ENCODE measurements at places on chromosomes 16 and 17.

GRCh38 chr17:61479493-61480413, 27.5 kb downstream of the TBX4 start:
- DNase-seq, result no peak

- DNase-seq, result peak; percentile 26
These were observed 5.9 kb upstream of the MAP2K3 start for GRCh38 chr17:21278450-21279197.

- DNase-seq, result no peak
These were observed 21.5 kb downstream of the MARF1 start for GRCh38 chr16:15621456-15621855.

GRCh38 chr17:42568341-42569111, 1.6 kb downstream of the MLX start:
- no peak for DNase-seq

- DNase-seq, result no peak
These were observed 5.9 kb upstream of the CAPN15 start for GRCh38 chr16:521381-522210.

- DNase-seq, result no peak
These were observed 36.8 kb downstream of the SRCIN1 start for GRCh38 chr17:38568845-38569510.

- DNase-seq, result no peak
These were observed 5.7 kb downstream of the LASP1 start for GRCh38 chr17:38875477-38876075.

GRCh38 chr17:14622615-14623101, 321.8 kb downstream of the HS3ST3B1 start:
- DNase-seq, result no peak

DNA sequence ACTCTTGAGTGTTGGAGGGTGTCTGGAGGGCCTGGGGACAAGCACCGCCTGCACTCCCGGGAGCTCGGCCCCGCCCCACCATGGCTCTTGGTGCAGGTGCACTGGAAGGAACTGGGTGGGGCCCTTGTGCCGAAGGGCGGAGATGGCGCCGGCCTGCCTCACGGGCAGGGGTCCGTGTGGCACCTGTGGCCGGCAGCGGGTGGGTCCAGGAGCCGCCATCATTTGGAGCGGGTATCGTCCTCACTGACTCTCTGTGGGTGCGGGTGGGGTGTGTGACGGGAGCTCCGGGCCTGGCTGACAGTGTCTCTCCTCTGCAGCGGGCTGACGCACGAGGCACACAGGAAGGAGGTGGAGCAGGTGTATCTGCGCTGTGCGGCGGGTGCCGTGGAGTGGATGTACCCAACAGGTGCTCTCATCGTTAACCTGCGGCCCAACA, 5.2 kb downstream of the METRNL start:
- no peak for DNase-seq

GRCh38 chr16:6602405-6602804, 730.2 kb upstream of the RBFOX1 start:
- no peak for DNase-seq

DNA sequence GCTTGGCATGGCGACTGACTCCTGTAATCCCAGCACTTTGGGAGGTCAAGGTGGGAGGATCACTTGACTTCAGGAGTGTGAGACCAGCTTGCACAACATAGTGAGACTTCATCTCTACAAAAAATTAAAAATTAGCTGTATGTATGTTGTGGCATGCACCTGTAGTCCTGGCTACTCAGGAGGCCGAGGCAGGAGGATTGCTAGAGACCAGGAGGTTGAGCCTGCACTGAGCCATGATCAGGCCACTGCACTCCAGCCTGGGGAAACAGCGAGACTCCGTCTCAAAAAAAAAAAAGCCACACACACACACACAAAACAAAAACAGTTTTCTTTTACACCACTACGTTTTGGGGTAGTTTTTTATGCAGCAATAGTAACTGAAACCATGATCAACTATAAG, 89.0 kb upstream of the DHX40 start:
- DNase-seq, result no peak

- no peak for DNase-seq
These were observed 47.4 kb downstream of the KATNIP start for GRCh38 chr16:27597361-27597760.

DNA sequence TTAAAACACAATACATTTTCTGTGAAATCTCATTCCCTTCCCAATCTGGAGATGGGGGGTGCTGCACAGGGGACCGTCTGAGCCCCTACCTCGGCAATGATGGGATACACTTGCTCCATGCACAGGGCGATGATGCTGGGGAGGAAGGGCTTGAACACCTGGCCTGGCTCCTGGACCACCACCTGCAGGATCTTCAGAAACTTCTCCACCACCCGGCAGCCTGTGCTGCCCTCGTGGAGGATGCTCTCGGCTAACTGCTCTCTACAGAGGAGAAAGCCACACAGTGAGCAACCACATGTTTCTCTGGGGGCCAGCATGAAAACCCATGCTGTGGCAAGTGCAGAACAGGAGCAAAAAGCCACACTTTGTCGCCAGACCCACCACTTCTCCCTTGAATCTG, 42.4 kb upstream of the GSG1L start:
- no peak for DNase-seq

DNA sequence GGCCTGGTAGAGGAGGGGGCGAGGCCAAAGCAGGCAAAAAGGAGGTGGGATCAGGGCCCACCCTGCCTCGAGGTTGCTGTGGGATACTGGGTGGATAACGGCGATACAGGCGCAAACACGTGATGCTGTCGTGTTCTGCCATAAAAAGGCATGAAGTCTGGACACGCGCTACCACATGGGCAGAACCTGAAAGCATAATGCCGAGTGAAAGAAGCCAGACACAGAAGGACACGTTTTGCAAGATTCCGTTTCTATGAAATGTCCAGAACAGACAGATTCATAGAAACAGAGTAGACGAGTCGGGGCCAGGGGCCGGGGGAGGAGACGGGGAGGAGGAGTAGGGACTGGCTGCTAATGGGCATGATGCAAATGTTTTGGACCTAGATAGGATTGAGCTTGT, 43.5 kb downstream of the ZDHHC7 start:
- DNase-seq, result no peak

DNA sequence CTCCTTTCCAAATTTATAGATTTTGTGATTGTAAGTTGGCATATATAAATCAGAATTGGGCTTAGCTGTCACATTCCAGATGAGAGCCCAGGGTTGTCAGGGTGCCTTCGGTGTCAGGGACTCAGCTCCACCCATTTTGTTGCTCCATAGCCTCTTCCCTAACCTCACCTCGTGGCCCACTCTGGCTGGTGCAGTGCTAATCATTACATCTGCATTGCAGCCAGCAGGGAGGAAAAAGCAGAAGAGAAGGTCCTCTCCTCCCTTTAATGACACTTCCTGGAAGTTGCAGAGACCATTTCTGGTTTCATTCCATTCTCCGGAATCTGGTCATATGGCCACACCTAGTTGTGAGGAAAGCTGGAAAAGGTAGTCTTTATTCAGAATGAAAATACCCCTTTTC, 113.3 kb downstream of the CCT6B start:
- DNase-seq, result peak; percentile 1

GRCh38 chr16:15653227-15653626, 3.2 kb downstream of the NDE1 start:
- no peak for DNase-seq

GRCh38 chr17:57004944-57005579, 27.1 kb downstream of the SCPEP1 start:
- peak; percentile 93 for DNase-seq

DNA sequence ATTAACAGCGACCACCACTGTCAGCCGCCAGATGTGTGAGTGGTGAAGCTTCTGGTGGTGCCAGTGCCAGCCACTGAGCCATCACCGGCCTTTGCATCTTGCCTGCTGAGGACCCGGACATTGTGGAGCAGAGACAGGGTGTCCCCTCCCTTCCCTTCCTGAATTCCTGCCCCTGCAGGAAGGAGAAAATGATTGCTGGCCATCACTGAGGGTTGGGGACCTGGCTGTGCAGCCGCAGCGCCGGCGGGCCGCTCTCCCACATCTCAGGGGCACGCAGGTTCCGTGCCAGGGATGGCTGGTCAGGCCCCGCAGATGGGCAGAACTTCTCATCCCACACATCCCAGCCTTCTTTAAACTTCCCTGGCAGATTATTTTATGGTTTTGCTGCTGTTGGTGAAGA, 56.5 kb downstream of the RPTOR start:
- DNase-seq, result no peak

GRCh38 chr17:28421787-28422305, 15.8 kb upstream of the SLC46A1 start:
- DNase-seq, result no peak

GRCh38 chr16:11835891-11836649, 15.3 kb downstream of the RSL1D1 start:
- DNase-seq, result no peak

DNA sequence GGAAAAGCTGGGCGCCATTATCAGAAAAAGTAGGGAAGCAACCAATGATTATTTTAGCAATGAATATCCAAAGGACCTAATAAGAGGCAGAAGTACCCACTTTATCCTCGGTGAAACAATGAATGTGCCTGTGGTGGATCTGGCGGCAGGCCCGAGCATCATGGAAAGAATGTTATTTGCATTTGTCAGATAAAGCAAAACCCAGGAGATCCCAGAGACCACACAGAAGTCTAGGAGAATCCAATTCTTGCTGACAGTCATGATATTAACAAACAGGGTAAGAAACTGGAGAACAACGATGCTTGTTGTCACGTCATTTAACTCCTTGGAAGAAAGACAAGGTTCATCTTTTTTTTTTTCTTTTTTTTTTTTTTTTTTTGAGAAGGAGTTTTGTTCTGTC, 12.0 kb upstream of the TNRC6A start:
- no peak for DNase-seq

DNA sequence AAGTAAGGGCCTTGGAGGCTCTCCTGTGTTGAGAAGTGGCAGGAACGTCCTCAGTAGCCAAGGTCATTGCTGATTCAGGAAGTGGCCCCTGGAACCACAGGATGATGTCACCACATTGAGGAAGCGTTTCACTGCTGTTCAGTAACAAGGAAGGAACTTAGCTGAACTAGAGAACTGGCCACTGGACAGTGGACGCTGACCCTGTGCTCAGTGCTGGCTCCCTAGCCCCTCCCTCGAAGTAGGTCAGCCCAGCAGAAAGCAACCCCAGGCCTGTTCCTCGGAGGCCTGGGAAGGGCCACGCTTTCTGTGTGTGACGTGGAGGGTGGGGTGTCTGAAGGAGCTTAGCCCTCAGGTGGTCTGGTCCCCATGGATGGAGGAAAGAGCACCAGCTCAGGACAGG, 58.3 kb downstream of the B9D1 start:
- peak; percentile 66 for DNase-seq

DNA sequence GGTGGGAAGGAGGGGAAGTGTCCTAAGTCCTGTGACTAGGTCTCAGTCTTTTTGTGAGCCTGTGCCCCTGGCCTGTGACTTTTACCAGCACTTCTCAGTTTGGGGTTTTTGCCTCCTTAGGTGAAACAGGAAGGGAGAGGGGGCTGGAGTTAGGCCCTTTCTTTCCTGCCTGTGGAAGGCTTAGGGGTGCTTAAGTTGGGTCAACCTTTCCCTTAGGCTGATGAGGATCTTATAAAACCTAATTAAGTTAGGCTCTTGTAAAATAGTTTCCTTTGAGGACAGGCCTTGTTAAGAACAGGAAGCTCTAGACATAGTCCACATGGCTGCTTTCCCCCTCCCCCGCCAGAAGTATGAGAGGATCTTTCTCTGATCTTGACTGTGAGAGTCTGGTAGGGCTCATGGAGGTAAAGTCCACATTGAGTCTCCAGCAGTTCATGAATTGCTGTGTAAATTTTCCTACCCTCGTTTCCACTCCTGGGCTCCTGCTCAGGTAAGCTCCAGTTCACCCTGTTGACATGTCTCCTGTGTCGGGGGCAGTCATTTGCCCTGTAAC, 17.0 kb upstream of the DNASE1 start:
- peak; percentile 85 for DNase-seq

DNA sequence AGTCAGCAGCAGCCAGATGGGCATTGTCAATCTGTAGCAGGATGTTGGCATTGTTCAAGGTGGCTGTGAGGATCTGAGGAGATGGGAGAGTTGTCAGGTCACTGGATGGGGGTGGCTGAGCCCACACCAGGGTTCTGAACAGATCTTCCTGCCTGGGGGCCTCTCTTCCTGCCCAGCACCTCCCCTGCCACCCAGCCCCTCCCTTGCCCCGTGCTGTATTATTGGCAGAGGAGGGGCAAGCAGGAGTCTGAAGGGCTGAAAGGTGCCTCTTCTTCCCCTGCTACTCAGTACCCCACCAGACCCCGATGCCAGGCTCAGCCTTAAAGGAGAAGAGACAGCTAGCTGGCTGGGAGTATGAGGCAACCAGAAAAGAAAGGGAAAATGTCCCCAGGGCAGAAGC, 93.0 kb downstream of the GOSR1 start:
- DNase-seq, result peak; percentile 15

GRCh38 chr17:82412535-82413520, 5.3 kb upstream of the HEXD start:
- DNase-seq, result no peak

DNA sequence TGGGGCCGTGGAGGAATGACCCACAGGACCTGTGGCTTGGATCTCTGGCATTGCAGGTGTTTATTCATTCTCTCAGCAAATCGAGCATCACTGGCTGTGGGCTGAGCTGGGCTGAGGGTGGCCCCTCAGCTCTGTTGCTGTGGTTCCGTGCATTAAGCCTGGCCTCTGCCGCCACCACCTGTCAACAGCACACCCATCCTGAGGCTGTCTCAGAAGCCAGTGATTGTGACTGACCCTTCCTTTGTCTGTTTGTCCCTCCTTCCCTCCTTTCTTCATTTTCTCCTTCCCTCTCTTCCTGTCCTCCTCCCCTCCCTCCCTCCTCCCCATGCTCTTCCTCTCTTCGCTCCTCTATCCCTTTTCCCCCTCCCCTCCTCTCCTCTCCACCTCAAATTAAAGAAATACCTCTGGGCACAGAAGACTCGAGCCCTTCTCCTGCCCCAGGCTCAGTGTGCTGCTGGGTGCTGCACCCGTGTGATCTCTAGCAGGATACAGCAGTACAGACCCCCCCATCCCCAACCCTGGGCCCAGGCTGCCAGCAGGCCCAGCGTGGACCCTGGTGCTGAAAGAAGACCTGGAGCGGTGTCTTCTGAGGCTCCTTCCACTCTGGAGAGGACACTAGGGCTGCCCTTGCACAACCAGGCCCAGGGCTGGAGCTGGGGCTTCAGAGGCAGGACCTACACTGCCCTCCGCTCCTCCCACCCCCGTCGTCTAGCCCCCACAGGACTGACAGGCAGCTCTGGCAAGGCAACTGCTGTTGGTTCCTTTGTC, 75.9 kb downstream of the PLD6 start:
- no peak for DNase-seq

GRCh38 chr16:80693553-80693952, 110.8 kb downstream of the CDYL2 start:
- DNase-seq, result no peak

- DNase-seq, result no peak
These were observed 28.8 kb upstream of the ST6GALNAC1 start for GRCh38 chr17:76672270-76672851.

GRCh38 chr16:50476486-50477255, 71.5 kb upstream of the NKD1 start:
- no peak for DNase-seq

GRCh38 chr17:68011199-68011665, 15.0 kb upstream of the C17orf58 start:
- DNase-seq, result peak; percentile 68

GRCh38 chr17:58236394-58236793, 2.0 kb upstream of the LPO start:
- DNase-seq, result no peak

Data from KBM-7 (cell line).